ENCODE measurements at places on chromosomes 12 and 14.

- DNase-seq = peak; percentile 82
Observed at GRCh38 chr12:94262228-94263010, 114.0 kb downstream of the PLXNC1 start.

DNA sequence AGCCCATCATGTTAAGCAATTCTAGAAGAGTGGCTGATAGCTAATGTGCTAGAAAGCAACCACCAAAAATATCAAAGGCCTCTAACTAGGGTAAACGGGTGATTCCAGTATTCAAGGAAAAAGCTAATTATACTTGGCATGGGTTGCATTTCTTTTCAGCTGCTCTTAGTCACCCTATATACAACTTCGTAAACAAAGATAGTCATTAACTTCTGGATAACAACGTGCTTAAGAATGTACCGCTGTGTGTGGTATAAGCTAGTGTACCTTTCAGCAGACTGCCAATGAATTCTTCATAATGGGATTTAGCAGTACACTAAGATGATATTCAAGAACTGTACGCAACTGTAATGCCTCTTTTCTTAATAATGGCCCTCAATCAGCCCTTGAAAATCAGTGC lies 42.2 kb upstream of the SLC6A13 start:
- no peak for DNase-seq

- no peak for DNase-seq
Observed at GRCh38 chr14:34853041-34853440, 22.1 kb downstream of the BAZ1A start.

DNA sequence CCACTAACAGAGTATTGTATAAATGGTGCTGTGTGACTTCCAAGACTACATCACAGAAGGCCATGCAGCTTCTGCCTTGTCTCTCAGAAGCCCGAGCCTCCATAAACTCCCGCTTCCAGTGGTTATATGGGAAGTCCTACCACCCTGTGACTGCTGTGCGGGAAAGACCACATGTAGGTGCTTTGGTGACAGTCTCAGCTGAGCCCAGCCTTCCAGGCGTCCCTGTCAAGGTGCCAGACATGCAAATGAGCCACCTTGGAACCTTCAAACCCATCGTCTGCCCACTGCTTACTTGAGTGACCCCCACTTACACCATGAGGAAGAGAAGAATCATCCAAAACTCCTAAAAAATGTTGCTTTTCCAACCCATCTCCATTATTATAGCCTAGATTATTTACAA lies 123.0 kb downstream of the SLC38A1 start:
- no peak for DNase-seq

GRCh38 chr12:115623764-115624334 lies 653.6 kb downstream of the MED13L start:
- DNase-seq = no peak

DNA sequence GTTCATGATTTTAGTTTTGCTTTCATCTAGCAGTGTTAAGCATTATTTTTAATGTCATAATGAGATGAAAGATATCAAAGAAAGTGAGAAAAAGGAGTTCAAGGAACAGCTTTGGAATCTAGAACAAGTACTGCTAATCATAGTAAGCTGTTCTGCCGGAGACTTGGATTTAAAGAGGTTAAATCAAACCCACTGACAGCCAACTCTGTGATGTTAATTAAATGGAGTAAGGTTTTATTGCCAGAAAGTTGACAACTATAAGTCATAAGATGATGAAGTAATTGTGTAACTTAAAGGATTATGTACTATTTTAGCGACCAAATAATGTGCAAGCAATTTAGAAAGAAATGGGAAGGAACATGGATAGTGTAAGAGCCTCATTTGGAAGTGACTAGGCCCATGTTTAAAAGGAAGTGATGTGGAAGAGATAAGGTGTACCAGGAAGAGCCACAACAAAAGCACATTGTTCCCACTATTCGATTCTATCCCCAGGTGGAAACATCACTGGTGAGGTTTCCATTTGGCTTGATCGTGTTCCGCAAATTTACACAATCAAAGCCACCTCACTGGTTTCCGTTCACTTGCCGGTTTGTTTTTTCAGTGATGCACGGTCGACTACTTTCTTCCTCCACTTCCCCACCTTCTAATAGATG lies 388.5 kb downstream of the PAWR start:
- no peak for DNase-seq

GRCh38 chr12:2743478-2743877 lies 51.3 kb upstream of the FKBP4 start:
- no peak for DNase-seq

DNA sequence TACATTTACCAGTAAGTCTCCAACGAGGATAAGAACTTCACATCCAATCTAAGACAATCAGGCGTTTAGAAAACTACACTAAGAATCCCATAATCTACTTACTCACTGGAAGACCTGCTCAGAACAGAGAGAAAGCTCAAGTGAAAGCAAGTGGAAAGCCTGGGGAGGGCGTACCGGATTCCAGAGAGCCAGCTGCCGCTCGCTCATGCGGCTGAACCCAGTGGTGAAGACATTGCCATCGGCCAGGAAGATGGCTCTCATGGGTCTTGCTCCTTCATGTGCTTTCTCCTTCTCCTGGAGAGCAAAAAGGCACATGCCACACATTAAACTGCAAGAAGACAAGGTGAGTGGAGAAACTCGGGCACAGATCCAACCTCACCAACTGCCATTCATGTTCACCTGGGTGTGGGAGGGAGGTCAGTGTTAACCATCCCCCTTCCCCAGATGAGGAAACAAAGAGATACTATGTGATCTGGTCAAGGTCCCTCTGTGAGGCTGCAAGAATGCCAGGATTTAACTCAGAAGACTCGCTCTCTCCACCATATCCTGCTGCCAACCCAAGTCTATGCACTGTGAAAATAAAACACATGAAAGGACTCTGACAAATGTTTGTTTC lies 23.5 kb upstream of the SELPLG start:
- DNase-seq = no peak

DNA sequence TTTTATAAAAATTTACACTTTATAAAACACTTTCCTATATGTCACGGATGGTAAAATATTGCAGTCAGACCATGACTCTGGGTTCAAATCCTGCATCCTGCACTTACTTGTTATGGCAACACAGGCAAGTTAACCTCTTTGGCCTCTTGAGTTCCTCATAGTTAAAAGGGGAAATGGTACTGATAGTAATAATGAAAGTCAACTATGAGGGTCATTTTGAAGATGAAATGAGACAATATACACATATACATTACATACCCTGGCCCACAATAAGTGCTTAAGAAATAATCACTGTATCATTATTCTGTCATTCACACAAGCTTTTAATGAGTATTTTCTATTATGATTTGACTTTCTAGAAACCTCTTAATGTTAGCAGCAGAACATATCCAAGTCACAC lies 64.4 kb downstream of the C12orf42 start:
- no peak for DNase-seq

DNA sequence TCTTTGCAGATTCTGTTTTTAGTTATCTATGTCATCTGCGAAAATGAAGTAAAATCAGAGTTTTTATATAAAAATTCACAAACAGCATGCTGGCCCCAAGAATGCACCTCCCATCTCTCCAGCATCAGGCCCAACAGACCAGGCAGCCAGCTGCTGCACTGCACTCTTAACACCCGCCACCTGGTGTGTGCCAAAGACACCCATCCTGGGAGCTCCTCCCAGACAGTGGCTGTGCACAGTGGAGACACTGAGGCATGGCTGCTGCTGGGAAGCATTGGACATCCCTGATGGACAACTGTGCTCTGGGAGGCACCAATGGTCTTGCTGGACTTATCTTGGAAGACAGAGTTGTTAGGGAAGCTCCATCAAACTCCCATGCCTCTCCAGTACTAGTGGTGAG lies 817.2 kb downstream of the TMEM121 start:
- no peak for DNase-seq
